Brain microvascular endothelial cell (primary cell): ENCODE measurements at places on chromosomes 1 and 21.

DNA sequence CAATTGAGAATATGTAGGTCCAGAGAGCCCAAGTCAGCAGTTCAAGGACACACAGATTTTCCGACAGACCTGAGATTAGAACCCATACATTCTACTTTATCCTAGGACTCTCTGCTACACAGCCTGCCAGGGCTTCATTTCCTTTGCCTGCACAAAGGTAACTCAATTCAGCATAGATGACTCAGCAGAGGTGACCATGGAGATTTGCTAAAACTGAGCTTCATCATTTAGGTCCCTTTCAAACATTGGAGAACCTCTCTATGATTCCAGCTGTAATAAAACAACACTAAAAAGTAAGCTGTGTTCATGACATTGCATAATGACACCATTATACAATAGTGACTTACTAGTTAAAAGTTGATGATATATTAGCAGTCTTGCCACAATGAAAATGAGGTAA lies 22.2 kb downstream of the DAB1 start:
- no peak for DNase-seq

DNA sequence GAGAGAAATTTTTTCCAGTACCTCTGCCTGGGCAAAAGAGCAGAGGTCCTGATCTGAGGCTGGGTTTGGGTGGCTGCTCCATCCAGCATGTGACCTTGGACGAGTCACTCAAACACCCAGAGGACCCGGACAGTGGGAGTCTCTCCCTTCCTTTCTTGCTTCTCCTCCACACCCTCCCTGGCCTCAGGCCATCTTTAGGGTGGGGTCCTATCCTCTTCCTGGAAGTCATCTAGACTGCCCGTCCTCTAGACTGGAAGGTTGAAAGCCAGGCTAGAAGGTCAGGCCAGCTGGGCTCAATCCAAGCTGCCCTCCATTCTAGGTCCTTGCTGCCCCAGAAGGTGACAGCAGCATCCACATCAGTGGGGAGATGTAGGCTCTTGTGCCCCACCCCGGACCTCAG lies 599.5 kb downstream of the MATN1 start:
- no peak for DNase-seq

DNA sequence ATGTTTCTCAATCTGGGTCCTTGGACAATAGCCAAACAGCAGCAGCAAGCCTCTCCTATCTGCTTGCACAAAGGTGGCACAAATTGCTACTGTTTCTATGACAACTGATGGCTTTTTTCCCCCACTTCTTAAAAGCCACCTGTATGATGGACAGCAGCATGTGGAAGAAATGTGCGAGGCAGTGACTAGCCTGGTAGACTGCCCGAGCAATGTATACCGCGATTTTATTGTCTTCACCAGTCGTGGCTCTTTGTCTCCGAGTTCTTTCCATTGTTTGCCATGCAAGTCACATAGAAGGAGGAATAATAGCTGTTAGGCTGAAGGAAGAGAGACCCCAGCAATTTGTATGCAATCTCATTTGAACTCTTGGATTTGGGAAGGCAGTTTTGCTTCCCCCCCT lies 79.4 kb downstream of the S1PR1 start:
- no peak for DNase-seq

DNA sequence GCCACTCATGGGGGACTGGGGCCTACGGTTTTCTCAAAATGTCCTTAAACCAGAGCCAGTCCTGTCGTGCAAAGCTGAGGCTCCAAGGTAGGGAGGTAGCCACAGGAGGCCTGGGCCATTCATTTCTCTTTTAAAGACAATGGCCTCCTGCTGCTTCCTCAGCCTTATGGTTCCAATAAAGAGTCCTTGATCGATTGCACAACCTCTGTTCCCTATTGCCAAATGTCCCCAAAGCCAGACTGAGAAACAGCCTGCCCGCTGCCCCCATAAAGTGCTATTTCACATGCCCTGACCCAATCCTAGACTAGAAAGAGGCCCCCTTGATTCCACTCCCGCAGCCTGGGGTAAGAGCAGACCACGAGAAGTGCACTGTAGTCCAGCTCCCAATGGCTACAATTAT lies 166.7 kb downstream of the CLIC6 start:
- DNase-seq: no peak

DNA sequence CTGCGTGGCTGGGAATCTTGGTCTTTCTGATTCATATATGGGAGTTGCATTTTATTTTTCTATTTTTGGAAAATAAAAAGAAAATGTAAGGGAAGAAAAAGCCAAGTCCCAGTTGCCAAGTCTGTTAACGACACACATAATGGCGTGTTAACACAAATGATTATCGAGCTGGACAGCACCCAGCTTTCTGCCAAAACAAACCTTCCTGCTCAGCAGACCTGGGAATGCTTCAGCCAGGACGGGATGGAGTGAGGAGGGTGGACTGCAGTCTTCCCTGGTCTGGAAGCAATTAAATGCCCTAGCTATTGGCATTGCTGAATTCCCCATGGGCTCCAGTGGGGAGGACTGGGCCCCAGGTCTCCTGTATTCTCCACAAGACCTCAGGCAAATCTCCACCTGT lies 184.2 kb upstream of the USP24 start:
- no peak for DNase-seq

DNA sequence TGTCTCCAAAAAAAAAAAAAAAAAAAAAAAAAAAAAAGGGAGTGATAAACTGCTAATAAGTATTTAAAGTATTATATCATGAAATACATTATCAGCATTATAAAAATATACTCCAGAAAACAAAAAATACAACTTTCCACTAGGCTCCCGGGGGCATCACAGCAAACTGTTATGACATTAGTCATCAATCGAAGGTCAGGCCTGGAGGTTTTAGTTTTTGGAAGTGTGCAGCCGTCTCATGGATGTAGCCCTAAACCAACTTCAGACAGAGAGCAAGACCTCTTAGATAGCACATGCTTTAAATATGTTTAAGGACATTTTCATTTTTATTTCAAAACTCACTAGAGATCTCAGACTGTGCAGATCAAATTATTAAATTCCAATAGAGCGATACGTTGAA lies 106.3 kb downstream of the RERE start:
- DNase-seq: peak; percentile 27

GRCh38 chr1:93567255-93567918 lies 114.2 kb downstream of the BCAR3 start:
- DNase-seq: peak; percentile 93

DNA sequence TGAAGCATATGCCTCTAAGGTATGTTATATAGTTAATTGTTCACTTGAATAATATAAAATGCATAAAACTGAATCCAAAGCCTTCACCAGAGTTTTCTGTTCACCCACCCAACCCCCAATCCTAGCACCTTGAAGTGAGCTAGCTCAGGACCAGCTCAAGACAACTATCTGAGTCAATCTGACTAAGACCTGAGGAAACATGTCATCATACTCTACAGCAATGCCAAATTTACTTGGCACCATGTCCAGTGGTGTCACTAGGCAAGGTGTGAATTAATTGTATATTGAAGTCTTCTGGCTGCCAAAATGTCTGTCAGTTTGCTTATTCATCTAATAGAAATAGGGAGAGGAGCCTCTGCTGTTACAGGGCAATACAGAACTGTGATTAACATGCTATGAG lies 3.8 kb downstream of the DNASE2B start:
- no peak for DNase-seq

DNA sequence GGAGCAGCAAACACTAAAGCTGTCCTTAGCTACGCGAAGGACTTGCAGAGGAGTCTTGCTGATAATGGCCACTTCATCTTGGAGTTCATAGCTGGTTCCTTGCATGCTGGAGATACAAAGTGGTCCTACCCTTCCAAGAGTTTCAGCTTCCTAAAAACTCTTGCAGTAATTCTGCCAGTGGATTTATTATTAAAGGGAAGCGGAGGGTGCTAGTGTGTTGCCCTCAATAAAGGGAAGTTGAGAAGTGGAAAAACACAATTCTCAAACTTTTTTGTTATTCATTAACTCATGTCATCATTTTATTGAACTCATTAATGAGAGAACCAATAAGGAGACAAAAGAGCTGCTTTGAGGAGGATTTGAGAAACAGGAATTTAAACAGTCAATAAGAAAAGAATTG lies 6.5 kb upstream of the HAPLN2 start:
- no peak for DNase-seq

DNA sequence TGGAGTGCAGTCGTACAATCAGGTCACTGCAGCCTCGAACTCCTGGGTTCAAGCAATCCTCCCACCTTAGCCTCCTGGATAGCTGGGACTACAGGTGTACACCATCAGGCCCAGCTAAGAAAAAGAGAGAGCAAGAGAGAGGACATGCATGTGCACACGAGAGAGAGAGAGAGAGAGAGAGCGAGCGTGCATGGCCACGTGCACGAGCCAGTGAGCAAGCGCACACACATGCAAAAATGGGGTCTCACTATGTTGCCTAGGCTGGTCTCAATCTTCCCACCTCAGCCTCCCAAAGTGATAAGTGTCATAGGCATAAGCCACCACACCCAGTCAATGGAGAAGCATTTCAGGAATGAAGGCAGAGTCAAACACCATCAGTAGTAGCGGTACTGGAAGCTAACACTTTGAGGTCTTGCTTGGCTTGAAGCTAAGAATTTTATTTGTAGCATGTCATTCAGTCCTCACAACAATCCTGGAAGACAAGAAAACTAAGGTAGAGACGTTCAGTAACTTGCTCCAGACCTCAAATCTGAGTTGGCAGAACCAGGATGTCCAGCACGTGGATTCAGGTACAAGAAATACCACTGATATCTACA lies 14.5 kb downstream of the GNB1 start:
- DNase-seq: no peak

GRCh38 chr1:24588573-24588972 lies 32.7 kb downstream of the NCMAP start:
- DNase-seq: no peak

GRCh38 chr21:35938446-35938845 lies 121.9 kb downstream of the SETD4 start:
- no peak for DNase-seq

DNA sequence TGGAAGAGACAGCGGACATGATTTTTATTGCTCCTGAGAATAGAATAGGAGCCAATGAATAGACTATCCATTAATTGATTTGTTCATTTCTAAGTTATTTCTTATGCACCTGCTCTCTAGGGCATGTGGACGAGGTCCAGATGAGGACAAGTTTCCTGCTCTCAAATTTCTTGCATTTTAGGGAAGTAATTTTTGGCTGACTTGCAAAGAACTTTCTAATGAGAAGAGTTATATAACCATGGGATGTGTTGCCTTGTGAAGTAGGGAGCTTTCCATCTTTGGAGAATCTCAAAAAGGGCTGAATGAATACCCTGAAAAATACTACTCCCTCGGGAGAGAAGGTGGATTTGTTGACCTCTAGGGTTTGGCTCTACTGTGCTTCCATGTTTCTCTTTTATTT lies 243.0 kb downstream of the KIF26B start:
- DNase-seq: no peak

DNA sequence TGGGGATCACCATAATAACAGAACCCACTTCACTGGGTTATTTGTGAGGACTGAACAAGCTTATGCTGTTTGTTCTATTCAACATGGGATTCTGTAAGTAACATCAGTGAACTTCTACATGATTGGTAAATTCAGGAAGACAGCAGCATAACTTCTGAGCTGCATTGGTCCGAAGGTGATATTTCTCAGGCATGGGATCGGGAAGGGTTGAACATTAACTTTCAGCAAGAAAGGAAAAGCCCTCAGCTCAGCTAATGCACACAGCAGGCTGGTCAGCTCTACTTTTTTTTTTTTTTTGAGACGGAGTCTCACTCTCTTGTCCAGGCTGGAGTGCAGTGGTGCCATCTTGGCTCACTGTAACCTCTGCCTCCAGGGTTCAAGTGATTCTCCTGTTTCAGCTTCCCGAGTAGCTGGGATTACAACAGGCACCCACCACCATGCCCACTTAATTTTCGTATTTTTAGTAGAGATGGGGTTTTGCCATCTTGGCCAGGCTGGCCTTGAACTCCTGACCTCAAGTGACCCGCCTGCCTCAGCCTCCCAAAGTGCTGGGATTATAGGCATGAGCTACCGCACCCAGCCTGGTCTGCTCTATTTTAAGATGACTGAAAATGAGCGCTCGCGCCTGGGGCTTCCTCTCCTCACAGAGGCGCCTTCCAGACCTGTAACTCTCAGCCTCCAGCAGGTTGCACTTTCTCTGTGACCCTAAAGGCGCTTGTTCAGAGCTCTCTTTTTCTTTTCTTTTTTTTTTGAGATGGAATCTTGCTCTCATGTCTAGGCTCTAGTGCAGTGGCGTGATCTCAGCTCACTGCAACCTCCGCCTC lies 42.2 kb downstream of the ECE1 start:
- DNase-seq: no peak

- DNase-seq: peak; percentile 70
Measured at GRCh38 chr1:26122988-26123973, 11.7 kb downstream of the PDIK1L start.

DNA sequence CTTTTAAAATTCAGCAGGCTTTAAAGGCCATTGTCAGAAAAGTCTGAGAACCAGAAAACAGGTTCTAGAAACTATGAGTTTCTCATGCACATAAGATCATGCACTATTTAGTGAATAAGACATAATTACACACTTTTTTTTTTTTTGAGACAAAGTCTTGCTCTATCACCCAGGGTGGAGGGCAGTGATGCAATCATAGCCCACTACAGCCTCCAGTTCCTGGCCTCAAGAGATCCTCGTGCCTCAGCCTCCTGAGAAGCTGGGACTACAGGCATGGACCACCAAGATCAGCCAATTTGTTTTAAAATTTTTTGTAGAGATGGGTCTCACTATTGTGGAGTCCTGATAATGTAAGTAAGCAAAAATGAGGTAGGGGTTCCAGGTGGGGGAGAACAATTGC lies 134.9 kb downstream of the VAV3 start:
- DNase-seq: no peak

DNA sequence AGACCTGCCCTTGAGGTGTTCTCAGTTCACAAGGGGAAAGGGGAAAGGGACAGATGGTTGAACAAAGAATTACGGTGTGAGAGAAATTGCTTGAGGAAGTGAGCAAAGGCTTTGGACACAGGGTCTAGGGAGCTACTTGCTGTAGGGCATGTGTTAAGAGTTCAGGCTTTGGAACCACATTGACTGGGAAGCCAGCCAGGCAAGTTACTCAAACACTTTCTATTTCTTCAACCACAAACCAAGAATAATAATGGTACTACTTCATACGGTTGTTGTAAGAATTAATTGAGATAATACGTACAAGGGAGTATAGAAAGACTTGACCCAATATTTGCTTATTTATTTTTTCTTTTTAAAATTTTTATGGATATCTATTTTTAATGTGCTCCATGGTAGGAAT lies 26.6 kb downstream of the AK4 start:
- peak; percentile 98 for DNase-seq

GRCh38 chr21:42956824-42957630 lies 17.3 kb upstream of the PKNOX1 start:
- DNase-seq: no peak

DNA sequence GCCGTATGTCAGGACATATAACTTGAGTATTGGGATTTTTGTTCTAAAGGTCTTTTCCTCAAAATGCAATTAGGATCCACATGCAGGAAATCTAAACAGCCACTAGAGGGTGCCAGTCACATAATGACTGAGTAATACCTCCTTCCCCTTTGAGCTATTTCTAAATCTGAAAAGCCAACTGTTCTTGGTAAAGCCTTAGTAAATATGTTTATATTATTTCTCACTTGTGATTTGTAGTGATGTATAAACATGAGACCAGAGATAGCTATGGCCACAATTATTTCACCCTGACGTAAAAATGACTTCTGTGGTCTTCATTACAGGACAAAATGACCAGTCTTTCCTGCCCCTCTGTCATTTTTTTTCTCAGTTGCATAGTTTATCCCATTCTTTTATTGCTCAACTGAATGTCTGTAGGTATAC lies 41.0 kb upstream of the DR1 start:
- DNase-seq: peak; percentile 62
